ENCODE measurements at places on chromosomes 3 and 15. TPM values are rescaled to one million over a fixed set of nuclear protein-coding genes. Genes with fewer than 3 reads are reported as not detected.

Gene UQCRC1
- total RNA-seq, result 194 TPM

Gene HESX1
- total RNA-seq, result not detected

Gene NME9
- total RNA-seq, result 6.9 TPM

Gene SERINC4
- 0.23 TPM for total RNA-seq

Gene EFL1
- total RNA-seq, result 27.5 TPM

Gene OR5H6
- total RNA-seq, result not detected

Measured in diencephalon (tissue), 1 donor.